T-helper 2 cell (primary cell): ENCODE measurements at places on chromosomes 3 and 15.

GRCh38 chr3:53159156-53160060, 1.6 kb upstream of the PRKCD start:
- DNase-seq: no peak

DNA sequence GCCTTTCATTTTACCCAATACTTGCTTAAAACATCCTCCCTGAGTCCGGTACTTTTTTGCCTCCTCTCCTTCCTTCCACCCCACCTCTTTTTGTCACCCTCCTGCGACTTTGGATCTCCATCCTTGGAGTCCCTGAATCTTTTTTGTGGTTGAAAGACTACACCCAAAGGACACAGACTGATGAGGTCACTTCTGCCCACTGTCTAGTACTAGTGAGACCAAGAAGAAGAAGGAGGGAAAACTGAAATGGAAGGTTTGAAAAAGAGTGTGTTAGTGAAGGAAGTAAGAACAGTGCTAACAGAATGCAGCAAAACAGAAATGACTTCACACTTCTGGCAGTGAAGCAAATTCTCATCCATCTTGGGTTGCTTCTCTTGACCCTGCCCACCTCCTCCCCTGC, 6.6 kb downstream of the B3GNT5 start:
- DNase-seq: no peak

GRCh38 chr3:193897288-193897687, 238.7 kb upstream of the HES1 start:
- no peak for DNase-seq

GRCh38 chr15:92471288-92471687, 77.6 kb downstream of the ST8SIA2 start:
- no peak for DNase-seq

DNA sequence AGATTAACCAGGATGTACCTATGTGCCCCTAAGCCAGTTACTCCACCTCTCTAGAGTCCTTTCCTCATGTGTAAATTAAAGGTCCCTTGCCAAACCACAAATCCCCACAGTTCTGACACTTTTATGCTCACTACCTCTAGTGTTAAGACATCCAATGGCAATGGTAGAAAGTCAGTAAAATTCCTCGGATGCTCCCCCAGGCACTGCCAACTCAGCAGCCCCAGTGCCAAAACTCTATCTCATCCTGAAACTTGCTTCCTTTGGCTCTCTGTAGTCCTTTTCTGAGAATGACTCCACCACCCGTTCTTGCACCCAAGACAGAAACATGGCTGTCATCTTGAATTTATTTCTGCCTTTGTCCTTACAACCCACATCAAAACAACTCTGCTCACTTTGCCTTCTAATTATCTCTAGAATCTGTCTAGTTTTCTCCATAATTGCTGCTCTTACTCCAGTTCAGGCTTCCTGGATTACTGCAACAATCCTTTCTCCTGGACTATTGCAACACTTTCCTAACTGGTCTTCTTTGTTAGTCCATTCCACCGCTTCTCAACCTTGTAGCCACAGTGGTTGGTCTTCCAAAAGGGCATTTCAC, 41.6 kb downstream of the MB21D2 start:
- no peak for DNase-seq

DNA sequence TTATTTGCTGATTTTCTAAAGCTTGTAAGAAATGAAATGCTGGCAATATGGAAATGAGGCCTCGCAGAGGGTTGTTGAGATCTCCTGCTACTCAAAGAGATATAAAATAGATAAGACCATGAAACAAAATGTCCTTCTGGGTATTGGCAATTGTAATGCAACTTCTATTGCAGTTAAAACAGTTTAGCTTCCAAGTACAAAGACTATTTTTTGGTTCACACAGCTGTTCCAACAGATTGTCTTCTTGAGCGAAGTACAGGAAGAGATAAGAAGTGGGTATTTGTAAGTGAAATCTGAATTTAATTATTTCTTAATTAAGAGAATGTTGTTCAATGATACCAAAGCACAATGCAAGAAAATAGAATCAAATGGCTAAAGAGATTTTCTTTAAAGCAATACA, 801.5 kb upstream of the GBE1 start:
- no peak for DNase-seq

- no peak for DNase-seq
Measured at GRCh38 chr15:83372434-83372891, 74.7 kb upstream of the SH3GL3 start.

DNA sequence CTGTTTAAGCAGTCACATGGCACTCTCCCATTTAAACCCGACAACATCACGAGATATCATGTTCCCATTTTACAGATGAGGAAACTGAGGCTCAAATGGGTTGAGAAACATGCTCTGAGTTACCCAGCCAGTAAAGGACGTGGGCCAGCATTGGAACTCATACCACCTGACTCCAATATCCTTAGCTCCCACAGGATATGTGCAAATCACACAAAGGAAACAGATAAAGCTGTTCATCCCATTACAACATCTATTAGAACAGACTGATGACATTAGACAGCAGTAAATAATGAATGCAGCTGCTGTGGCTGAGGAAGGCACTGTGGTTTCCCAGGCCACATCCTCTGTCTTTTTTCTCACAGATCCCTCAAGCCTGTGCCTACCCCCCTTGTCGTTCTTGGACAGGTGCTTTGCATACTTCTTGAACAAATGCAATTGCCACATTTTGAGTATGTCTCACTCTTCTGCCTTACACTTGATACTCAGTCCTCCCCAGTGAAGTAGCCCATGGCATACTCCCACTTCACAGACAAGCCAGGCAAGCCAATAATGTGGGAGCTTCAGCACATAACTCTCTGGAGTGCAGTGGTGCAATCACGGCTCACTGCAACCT, 17.7 kb downstream of the FRMD4B start:
- peak; percentile 83 for DNase-seq

DNA sequence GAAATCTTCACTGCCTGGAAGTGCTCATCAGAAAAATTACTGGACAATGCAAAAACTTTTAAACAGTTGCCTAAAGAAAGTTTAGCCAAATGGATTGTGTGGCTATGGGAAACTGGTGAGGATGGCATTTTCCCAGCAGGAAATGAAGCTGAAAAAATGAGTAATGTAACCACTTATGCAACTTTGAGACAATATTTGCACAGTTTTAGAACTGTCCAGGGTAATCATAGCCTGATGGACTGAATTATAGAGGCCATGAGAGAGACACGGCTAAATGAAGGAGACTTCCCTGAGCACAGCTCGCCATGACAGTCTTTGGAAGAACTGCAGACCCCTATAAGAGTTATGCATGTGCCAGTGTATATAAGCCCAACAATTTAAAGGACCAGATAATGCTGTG, 881.5 kb downstream of the VGLL3 start:
- DNase-seq: no peak
